ENCODE measurements at places on chromosomes 1 and 21.

- no peak for DNase-seq
These were observed 1.9 kb downstream of the EPHX1 start for GRCh38 chr1:225811622-225812487.

- DNase-seq = no peak
These were observed 270.3 kb downstream of the RWDD3 start for GRCh38 chr1:95504321-95504720.

DNA sequence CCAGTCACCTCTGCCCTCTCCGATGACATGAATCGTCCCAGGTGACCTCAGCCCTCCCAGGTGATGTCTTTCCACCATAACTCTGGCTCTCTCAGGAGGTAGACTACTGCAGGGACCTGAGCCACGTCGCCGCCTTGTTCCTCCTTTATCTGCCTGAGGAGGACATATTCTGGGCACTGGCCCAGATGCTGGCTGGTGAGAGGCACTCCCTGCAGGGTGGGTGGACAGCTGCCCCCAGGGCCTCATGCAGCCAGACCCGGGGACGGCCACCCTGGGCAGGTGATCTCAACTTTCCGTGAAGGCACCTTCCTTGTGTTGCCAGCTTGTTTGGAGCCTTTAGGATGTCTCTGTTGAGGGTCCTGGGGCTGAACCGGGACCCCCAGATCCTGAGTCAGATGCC lies 13.9 kb upstream of the ZBTB17 start:
- no peak for DNase-seq

- DNase-seq = no peak
These were observed 1.2 kb downstream of the PLA2G4A start for GRCh38 chr1:186829686-186830587.

GRCh38 chr21:40678681-40679284 lies 168.2 kb downstream of the DSCAM start:
- no peak for DNase-seq

DNA sequence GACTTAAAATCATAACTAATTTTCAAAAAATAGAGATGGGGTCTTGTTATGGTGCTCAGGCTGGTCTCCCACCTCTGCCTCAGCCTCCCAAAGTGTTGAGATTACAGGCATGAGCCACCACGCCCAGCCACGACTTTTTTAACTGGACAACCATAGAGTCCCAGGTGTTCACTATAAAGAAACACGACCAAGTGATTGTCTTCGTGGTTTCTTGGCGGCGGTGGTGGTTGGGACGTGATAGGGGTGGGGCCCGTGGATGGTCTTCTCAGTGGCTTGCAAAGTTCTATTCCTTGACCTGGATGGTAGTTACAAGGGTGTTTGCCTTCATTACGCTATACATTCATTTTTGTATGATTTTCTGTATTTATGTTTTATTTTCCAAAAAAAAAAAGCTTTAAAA lies 34.6 kb upstream of the COX20 start:
- no peak for DNase-seq

Measured in activated CD8-positive, alpha-beta memory T cell treated with anti-CD3 and anti-CD28 coated beads for 1 hour (primary cell).